ENCODE measurements at places on chromosomes 12 and 14. TPM values are rescaled to one million over a fixed set of nuclear protein-coding genes. Genes with fewer than 3 reads are reported as not detected.
A peak's percentile ranks its signal among the peaks of the same experiment; 100 is the strongest.

DNA sequence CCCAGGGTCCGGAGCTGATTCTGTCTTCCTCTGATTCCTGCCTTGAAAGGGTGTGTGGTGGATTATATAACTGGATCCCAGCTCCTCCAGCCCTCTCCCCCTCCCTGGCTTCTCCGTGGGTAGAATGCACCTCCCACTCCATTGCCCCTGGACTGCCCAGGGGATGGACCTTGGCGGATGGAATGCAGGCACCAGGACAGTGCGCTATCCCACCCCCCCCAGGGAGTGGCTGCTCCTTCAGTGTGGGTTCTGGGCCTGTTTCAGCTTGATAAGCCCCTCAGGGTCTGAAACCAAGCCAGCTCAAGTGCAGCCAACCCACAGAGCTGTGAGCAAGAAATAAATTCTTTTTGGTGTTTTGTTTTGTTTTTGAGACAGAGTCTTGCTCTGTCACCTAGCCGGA lies 112.4 kb upstream of the TMEM132D start:
- no peak for DNase-seq

GRCh38 chr12:66189486-66189843 lies 451 bp downstream of the IRAK3 start:
- no peak for DNase-seq

- DNase-seq, result no peak
Measured at GRCh38 chr12:56146492-56147460, 5.6 kb upstream of the MYL6B start.

GRCh38 chr14:69574263-69574953 lies at the start of gene CCDC177:
Gene CCDC177, minus strand, starts transcription at chr14:69574871. Its CDS starts 1,249 bp downstream, at chr14:69573622.
- peak; percentile 79 for DNase-seq

DNA sequence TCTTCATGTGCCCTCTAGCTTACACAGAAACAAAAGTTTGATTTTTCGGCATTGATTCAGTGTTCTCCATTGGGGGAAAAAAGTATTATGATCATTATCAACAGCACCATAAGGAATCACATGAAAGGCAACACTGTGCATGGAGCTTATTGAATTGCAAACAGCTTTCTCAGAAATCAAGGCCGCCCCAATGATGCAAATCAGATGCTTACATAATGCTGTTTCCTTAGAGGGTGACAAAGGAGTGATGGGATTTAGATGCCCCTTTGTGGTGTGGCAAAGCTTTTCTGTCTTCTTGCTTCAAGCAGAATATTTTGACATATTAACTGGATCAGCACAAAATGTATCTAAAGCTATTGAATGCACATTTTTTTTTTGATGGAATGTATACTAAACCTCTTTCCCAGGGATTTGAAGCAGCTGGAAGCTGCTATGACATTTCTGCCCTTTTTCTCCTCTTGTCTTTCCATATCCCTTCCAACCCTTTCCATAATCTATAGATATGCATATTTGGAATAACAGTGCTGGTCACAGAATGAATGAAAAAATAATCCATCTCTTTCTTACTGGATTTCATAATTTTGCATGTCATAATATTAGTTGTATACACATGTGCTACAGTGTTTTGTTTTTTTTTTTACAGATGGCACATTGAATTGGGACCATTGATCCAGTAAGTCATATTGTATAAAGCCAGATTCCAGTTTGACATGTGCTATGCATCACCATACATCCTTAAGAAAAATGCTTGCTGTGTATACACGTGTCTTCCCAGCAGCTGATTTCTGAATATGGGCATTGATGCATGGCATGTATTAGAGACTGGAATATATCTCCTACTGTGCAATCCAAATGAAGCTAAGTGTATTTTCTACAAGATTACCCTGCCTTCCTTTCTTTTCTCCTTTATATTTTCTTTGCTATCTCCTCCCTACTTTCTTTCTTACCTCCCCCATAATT lies 259.7 kb upstream of the DCN start:
- DNase-seq, result no peak

DNA sequence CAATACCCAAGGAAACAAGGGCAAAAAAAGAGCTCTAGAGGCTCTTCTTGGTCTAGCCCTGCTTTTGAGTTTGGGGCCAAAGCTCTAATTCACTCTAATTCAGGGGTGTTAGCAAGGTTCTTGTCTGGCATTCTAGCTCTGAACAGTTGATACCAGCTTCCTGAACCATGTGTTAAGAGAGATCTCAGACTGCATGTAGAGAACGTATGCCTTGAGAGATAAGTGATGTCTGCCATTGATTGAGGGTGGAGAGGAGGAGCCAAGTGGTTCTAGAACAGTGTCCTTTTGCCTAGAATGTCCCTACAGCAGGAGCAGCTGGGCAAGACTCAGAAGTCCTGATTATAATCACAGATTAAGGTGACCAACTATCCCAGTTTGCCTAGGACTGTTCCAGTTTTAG lies 18.2 kb upstream of the POC1B start:
- no peak for DNase-seq

DNA sequence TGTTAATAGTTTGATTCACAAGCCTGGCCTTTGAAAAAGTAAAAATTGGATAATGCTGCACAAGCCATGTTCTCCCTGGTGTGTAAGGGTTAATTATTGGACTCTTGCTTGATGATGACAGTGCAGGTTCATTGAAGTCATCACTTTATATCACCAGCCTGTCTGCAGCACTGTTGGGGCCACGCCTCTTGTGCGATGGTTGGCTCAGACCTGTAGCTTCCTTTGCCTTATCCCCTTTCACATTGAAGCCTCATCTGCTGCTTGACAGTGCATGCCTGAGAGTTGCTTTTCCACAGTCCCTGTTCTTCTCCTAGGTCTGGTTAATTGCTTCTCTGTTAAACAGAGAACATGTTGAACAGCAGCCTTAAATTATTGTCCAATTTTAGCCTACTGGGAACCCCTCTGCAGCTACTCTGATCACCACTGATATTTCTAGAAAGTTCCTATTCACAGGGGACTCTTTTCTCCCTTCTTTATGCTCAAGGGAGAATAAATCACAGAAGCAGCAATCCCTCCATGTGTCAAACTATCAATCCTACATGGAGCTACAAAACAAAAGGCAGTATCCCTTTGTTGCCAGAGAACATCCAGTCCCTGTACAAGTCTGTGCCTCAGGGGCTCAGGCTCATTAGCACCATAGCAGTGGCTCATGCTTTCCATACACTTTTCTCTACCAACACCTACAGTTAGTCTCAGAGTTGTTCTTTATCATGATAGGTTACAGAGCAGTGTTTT lies 322.1 kb downstream of the RGS6 start:
- DNase-seq, result no peak

DNA sequence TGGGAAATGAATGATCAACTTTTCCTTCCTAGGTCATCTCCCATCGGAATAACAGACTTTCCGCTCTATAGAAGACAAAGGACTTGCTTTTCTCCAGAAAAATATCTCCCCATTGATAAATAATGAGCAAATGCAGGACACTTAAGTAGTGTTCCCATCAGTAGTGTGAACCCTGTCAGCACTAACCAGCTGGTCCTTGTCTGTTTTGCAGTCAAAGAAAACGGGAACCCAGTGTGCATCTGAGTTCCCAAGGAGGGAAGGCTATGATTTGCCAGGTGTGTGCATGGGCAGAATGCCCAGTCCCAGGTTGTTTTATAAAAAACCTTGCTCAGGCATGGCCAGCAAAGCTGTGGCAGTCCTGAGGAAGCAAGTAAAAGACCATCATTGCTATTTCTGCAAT lies 256.5 kb upstream of the HMGA2 start:
- no peak for DNase-seq

DNA sequence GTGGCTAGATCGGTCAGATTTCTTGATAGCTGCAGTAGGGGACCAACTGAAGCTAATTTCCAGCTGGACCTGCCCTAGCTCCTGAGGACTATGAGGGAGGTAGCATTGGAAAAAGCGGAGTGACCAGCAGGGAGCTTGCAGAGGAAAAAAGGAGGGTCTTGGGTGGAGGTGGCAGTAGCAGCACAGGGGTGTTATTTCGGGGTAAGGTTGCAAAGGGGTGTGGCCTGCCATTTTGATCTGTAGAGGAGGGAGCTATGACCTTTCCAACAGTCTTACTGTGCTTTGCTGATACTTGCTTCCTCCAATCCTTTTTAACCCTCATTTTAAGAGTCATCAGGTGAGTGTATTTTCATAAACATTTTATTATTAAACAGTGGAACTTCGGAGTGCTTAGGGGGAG lies 83.8 kb upstream of the NRXN3 start:
- DNase-seq, result no peak

GRCh38 chr14:96364962-96365361 lies 1.6 kb downstream of the GSKIP start:
- no peak for DNase-seq

DNA sequence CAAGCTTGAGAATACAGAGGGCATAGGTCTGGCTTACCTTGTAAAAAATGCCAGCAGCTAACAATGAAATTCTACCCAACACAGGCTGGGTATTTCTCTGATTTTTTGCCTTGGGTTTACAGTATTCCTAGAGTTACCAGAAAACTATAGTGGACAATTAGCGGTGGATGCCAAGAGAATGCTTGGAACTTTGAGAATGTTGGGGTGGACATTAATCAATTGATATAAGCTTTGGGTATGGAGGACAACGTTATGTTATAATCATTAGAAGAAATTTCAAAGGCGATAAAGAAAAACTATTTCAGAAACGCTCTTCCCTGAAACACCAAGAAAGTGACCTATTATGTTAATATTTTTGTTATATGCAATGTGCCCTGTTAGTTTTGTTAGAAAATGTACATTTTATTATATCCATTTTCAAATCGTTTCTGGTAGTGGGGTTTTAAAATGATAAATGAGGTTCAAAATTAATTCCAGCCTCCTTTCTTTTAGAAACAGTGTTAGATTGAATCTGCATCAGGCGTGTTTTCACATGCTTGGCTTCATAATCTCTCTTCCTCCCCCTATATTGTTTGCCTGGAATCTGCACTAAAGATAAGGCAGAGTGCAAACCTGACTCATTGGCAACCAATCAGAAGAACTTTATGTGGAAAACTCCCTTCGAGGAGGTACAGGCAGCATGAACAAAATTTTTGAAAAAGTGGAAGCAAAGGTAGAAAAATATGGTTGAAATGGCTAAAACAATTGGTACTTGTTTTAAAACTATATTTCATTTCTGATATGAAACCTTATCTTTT lies 1.4 kb upstream of the PTPRQ start:
- DNase-seq, result no peak

DNA sequence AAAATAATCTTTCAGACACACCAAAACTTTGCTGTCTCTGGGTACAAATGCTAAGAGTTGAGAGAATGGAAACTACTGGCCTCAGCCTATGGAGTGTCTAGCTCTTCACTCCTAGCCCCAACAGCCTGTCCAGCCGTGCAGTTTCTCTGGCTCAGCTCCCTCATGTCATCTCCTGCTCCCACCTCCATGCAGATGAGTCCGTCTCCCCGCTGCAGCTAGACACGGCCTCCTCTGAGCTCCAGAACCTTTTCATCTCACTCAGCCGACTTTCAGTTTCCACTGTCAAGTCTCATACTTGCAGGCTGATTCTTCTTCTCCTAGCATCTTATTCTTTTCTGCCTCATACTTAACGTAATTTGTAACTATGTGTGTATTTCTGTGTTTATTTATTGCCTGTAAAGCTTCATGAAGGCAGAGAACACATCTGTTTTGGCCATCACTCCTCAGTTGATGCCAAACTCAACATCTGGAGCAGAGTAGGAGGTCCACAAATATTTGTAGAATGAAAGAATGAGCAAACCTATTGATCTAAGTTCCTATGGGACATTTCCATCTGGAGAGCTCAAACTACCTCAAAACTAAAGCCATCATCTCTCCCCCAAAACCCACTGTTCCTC lies 139.8 kb upstream of the PWP1 start:
- DNase-seq, result no peak

- no peak for DNase-seq
Measured at GRCh38 chr12:40971911-40972310, 216.2 kb upstream of the PDZRN4 start.

- DNase-seq, result no peak
Measured at GRCh38 chr14:35159742-35160409, 37.5 kb downstream of the PRORP start.

The ANKRD33 gene
- not detected for total RNA-seq

The COCH gene
- not detected for total RNA-seq

The MEG3 gene
- not detected for total RNA-seq

The KRT6A gene
- total RNA-seq, result not detected

The CCDC175 gene
- total RNA-seq, result not detected

The TROAP gene
- total RNA-seq, result 0.72 TPM

The CLEC2A gene
- total RNA-seq, result not detected

The NTN4 gene
- total RNA-seq, result 0.14 TPM
